Fibroblast of skin of left quadriceps (primary cell): ENCODE measurements at places on chromosomes 13 and 19.

DNA sequence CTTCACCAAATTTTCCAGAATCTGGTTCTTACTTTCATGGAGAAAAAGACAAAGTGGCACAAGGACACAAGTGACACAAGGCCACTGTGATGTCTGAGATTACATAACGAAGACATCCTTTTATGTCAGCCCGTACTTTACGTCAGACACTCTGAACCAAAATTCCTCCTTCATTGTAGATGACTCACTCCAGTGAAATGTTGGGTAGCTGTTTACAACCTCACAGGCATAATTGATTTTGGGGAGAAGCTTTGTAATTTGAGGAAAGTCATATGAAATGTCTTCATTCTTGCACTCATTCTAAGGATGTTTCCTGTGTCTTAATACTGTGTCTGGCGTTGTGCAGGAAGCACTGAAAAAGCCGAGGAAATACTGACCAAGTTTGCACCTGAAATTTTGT is 20.0 kb upstream of the LGALS14 start:
- DNase-seq, result no peak

DNA sequence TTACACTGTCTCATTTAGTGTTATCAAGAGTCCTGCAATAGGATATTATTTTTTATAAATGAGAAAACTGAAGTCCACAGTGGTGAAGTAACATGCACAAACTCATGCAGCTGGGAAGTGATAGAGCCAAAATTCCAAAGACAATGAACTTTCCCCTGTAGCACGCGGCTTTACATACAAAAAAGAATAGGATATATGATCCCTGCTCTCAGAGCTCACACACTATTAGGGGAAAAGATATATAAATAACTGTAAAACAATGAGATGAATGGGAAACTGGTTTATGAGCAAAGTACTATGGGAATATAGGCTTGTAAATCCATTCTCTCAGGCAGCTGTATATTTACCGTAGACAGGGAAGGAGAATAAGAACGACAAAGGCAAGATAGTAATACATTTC is 39.7 kb downstream of the THSD1 start:
- no peak for DNase-seq

GRCh38 chr19:1843646-1844394 is 4.5 kb downstream of the REXO1 start:
- DNase-seq, result no peak

DNA sequence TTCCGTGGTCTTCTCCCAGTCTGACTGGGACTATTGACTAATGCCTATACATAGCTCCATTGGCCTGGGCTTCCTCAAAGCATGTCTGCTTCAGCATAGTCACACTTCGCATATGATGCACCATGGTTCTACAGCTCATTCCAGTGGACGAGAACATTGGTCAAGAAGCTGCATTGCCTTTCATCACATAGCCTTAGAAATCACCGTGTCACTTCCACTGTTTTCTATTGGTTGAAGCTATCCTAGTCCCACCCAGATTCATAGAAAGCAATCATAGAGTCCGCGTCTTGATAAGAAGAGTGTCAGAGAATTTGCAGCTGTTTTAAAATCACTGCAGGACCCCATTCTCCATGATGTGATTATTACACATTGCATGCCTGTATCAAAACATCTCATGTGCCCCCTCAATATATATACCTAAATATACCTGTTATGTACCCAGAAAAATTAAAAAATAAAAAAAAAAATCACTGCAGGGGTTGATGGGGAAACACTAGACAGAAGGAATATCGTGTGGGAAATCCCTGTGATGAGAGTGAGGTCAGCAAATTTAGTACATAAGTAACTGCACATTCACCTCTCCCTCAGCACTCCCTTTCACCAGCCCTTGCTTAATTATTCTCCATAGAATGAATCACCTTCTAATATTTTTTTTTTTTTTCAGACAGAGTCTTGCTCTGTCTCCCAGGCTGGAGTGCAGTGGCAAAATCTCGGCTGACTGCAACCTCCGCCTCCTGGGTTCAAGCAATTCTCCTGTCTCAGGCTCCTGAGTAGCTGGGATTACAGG is 2.2 kb upstream of the ARHGAP33 start:
- DNase-seq, result no peak

GRCh38 chr19:6828698-6829633 is 56.5 kb downstream of the VAV1 start:
- no peak for DNase-seq

DNA sequence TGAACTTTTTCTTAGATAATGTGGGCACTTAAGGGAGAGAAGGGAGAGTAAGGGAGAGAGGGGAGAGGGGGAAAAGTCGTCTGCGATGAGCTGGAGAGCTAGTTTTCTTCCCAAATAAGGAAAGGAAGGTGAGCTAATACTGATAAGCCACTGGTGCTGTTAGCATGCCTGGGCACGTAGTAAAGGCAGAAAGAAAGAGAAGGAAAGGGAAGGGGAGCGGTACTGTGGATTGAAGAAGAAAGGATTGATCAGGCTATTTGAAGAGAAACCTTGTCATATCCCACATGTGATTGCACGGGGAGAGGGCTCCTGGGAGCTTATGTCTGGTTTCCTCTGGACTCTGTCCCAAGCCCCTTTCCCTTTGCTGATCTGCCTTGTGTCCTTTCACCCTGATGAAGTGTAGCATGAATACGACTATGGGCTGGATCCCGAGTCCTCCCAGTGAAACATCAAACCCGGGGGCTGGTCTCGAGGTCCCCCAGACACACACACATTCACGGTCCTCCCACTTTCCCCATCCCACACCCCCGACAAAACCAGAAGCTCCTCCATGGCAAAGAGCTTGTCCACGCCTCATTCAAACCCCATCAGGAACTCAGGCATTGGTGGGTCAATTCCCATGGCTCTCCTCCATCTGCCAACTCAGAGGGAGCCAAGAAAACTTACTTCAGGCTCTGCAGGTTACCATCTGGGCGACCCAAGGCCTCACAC is 30.6 kb downstream of the NLRP13 start:
- DNase-seq, result no peak

DNA sequence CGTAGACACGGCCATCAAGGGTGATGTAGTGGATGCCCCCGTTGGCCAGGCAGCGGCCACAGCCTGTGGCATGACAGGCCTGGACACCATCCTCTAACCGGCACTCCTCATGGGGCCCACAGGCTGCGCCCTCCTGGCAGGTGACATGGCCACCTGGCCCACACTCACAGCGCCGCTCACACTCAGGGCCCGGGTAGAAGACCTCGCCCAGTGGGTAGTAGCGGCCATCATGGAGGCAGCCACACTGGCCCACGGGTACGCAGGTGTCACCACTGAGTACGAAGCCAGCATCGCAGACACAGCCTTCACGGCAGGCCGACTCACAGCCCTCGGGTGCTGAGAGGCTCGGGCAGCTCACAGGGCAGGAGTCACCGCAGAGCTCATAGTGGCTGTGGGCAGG is 27.2 kb upstream of the FBL start:
- DNase-seq, result no peak

DNA sequence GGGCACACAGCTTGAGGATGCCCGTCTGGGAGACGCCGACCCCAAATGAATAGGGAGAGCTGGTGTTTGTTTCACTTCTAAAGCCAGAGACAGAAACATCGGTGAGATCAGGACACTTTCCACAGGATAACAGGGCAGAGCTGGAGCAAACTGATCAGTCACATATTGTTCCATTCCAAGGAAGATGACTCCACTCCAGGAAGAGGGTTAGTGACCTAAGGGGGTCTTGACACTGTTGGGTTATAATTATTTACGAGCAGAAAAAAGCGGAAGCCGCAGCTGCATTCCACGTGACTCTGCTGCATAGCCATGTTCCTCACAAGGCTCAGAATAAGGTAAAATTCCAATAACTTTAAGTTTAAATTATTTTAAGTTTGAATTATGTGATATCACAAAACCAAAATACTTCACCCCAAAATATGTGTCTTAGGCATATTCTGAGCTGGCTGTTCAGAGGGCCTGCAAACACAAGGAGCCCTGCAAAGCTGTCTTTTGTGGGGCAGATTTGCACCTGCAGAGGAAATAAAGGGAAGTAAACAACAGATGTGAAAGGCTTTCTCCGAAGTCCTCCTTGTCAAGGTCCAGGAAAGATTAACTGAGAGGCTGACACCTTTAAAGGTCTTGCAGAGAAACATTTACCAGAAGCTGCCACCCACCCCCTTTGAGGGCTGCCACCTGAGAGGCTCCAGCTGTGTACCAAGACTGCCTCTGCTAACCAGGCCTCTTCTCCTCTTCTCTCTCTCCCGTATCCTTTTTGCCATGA is 819.2 kb downstream of the UQCRFS1 start:
- DNase-seq, result no peak

DNA sequence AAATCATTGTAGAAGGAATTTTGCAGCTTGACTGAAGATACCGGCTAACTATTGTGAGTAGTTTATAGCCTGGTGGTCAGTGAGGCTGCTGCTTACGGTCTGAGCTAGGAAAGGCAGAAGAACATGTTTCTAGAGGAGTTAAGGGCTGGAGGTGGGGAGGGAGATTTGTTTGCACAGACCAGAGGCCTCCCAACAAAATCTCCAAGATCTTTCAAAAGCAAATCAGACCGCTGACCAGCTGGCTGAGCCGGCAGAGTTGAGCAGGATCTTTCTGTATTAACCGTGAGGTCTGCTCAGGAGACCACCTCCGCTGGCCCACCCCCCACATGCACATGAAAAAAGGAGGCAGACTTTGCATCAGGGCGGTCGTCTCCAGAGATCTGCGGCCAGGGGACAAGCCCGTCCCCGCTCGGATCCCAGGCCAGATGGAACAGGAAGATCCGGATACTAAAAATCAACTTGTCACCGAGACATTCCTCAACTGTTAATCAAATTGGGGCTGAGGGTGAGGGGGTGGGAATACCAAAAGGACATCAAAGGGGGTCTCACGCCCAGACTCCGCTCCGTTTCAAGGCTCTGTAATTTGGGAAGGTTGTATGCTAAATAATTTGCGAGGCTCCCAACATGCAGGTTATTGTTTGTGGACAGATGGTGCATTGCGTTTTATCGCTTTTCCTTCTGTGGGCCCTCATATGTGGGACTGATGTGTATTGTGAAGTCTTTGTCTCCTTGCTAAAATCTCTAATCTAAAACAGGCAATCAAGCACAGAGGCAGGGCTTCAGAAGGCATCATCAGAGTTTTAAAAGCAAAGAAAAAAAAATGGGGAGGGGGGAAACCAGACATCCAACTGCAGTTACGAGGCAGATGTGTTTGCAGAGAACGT is 319.0 kb downstream of the ZNF536 start:
- no peak for DNase-seq

GRCh38 chr13:99287551-99287950 is 19.6 kb downstream of the GPR183 start:
- DNase-seq, result no peak
